ENCODE measurements at places on chromosomes 2 and 18. TPM values are rescaled to one million over a fixed set of nuclear protein-coding genes. Genes with fewer than 3 reads are reported as not detected.

Gene GULP1
- total RNA-seq, result not detected

DNA sequence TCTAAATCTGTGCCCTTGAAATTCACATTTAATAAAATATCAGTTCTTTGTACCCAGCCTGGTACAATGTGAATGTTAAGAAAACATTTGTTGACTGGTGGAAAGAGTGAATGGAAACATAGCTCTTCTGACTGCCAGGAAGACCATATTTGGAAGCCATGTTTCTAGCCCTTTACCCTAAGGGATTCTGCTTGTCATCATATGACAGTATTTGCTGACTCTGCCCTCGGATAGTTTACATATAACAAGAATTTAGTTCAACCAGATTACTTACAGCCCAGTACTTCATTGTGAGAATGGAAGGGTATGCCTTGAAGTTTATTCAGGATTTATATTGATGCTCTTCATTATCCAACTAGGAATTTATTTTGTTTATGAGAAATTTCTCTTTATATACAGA lies 13.8 kb upstream of the KCNS3 start:
- H3K4me1 ChIP-seq, result no peaks in the 10 kb centered on the region
- peaks cover 15% of the 10 kb centered on the region for H3K27me3 ChIP-seq

Gene PTPRN
- total RNA-seq, result 1.7 TPM

Gene KCNS3
- not detected for total RNA-seq

DNA sequence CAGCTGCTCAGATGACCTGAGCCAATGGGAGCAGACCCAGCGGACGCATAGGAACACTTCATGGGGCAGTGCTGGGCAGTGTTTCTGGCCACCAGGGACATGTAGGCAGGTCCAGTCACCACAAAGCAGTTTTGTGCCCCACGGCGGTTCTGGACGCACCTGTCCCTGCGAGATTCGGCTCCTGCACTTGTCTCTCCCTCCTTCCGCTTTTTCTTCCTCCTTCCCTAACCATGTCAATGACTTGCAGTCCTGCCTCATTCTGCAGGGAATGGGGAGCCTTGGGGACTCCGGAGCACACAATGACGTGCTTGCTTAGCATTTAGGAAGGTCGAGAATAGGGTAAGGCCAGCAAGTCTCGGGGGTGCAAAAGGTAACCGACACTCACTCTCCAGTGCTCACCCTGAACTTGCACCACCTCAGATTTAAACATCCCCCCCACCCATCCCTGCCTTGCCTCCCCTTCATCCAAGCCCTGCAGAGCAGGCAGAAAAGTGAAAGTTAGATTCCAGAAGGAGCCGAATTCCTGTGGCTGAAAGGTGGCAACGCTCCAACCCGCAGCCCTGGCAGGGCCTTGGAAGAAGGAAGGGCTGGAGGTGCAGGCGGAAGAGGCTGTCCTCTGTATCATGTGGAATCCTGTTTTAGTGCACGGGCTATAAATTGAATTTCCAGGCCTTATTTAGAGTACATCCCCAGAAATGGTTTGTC lies 40.5 kb upstream of the ATG16L1 start:
- H3K27me3 ChIP-seq, result no peaks in the 10 kb centered on the region
- no peak for DNase-seq
- no peak overlapping the region for H3K27ac ChIP-seq
- H3K4me3 ChIP-seq, result no peak overlapping the region
- peaks cover 2% of the 10 kb centered on the region for H3K4me1 ChIP-seq

- H3K36me3 ChIP-seq, result peaks cover 67% of the 10 kb centered on the region
- no peaks in the 10 kb centered on the region for H3K27me3 ChIP-seq
- peak overlapping the region; percentile 23 for H3K27ac ChIP-seq
- H3K4me1 ChIP-seq, result peaks cover 67% of the 10 kb centered on the region
- H3K4me3 ChIP-seq, result no peak overlapping the region
- no peak for DNase-seq
Observed at GRCh38 chr18:58682429-58683069, 11.3 kb downstream of the MALT1 start.

DNA sequence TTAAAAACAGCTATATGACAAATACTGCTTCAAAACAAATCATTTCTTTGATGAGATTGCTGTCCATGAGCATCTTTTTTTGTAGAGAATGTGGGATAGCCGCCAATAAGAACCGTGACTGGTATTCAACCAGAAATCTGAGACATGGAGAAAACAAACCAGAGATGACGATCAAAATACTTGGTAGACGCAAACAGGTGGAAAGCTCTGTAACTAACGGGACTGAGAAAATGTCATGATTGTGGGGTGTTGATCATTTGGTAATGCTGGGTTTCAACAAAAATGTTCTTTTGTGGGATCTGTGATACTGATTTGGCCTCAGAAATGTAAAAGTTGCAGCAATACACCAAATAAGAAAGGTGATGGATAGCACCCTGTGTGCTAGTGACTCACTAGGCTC lies 364.8 kb downstream of the NYAP2 start:
- H3K27ac ChIP-seq, result no peak overlapping the region
- no peak for DNase-seq
- H3K27me3 ChIP-seq, result no peaks in the 10 kb centered on the region
- no peaks in the 10 kb centered on the region for H3K4me1 ChIP-seq
- no peaks in the 10 kb centered on the region for H3K36me3 ChIP-seq
- H3K4me3 ChIP-seq, result no peak overlapping the region

DNA sequence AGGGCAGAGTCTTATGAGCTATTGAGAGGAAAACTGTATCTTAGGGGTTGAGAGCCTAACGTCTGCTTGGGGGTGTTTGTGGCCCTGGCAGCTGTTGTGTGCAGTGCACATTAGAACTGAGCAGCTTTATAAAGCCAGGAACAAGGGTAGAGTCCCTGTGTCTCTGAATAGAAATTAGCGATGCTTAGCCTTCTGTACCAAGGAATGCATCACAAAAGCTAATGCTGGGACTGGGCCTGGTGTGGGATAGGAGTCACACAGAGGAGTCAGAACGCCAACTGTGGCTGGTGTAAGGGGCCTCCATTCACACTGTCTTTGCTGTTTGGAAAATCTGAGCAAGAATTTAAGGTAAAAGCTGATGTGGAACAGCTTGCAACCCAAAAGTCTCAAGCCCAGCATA lies 283.2 kb downstream of the SOX11 start:
- DNase-seq, result no peak
- peaks cover 3% of the 10 kb centered on the region for H3K27me3 ChIP-seq
- H3K27ac ChIP-seq, result no peak overlapping the region
- H3K4me3 ChIP-seq, result no peak overlapping the region

- DNase-seq, result no peak
- H3K27me3 ChIP-seq, result peaks cover 10% of the 10 kb centered on the region
- no peak overlapping the region for H3K27ac ChIP-seq
- H3K4me1 ChIP-seq, result peaks cover 1% of the 10 kb centered on the region
- no peak overlapping the region for H3K4me3 ChIP-seq
Observed at GRCh38 chr2:215917953-215918620, 95.3 kb downstream of the MREG start.

DNA sequence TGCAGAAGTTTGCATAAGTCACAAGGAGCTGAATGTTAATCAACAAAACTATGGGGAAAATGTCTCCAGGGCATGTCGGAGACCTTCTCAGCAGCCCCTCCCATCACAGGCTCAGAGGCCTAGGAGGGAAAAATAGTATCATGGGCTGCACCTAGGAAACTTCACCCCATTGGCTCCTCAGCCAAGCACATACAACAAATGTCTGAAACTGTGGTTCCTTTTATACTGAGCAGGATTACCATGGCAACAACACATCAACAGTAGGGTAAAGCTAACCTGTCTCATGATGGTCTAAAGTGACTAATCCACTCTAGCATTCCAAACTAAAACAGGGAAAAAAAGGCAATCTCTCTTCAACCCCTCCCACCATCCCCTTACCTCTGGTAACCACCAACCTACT lies 3.2 kb upstream of the NEMP2 start:
- no peak for DNase-seq
- peaks cover 75% of the 10 kb centered on the region for H3K36me3 ChIP-seq
- H3K4me1 ChIP-seq, result peaks cover 14% of the 10 kb centered on the region

DNA sequence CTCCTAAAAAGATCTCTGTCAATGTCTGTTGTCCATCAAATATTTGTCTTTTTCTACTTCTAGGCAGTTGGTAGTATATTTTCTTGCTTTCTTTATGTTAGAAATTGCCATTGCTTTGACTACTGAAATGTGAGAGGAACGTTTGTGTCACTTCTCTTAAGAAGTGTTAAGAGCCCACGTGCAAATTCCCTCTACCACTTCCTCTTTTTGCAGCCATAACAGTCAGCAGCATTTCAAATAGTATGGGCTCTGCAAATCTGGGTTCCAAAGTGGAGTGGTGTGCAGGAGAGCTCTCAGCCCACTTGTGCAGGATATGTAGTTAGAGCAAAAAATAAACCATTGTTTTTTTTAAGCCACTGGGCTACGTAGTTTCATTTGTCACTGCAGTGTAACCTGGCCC lies 314.0 kb downstream of the MEIS1 start:
- DNase-seq, result no peak
- no peaks in the 10 kb centered on the region for H3K4me1 ChIP-seq
- H3K27ac ChIP-seq, result no peak overlapping the region
- H3K27me3 ChIP-seq, result no peaks in the 10 kb centered on the region
- no peaks in the 10 kb centered on the region for H3K36me3 ChIP-seq
